SK-N-SH treated with all-trans-retinoic acid at 6 μM for 48 hours (cell line): ENCODE measurements at places on chromosomes 16 and 17.
A peak's percentile ranks its signal among the peaks of the same experiment; 100 is the strongest.

- no peak for ATAC-seq
Measured at GRCh38 chr16:24841291-24841690, 4.5 kb upstream of the SLC5A11 start.

GRCh38 chr17:7894866-7895265 lies 6.3 kb downstream of the CHD3 start:
- no peak for ATAC-seq

- no peak for ATAC-seq
Measured at GRCh38 chr16:21224800-21225199, 8.7 kb upstream of the ANKS4B start.

DNA sequence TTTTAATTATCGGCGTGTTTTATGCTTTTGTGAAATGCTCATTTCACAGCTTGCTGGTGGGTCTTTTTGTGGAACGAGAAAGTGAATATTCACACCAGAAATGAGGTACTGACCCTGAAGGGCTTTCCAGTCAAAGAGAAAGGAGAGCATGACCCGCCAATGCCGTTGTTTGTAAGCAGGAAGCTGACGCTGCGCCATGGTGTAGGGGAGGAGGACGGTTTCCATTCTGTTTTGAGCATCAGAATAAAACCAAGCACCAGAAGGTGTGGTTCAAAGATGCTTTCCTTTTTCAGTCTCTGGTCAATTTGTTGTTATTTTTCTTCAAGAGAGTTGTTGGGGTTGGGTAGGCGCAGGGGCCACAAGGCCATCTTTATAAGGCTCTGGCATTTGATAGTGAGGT lies 669.3 kb downstream of the WWOX start:
- no peak for ATAC-seq

DNA sequence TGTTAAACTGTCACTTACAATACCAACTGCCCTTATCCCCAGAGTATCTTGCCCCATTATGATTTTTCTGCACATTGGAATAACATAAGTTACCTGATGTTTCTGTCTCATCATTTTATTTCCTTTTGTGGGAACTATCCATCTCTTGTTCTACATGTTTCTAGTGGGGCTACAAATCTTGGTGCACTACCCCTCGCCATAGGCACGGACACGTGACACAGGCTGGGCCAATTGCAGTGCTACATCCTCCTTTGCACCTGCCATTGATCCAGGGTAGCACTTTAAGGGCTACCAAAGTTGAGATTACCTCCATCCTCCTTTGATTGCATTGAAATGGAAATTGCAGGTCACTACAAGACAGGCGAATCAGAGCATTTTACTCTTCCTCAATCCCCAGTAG lies 14.2 kb upstream of the SYT17 start:
- peak; percentile 47; the same call in 1 of the 3 replicates for ATAC-seq

DNA sequence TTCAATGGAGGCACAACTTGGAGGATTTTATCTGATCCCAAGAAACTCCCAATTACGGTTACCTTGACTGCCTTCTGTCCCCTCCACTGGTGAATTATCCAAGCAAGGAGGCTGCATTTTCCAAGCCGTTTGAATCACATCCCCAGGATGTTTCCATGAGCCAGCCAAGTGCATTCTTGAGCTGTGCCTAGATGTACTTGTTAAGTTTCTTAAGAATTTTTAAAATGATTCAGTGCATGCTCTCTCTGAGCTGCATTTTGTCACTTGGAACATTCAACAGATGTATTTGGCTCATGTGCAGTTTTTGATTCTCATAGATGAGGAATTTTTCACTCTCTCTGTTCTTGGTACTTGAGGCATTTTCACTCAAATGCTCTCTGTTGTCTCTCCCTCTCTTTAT lies 202.6 kb upstream of the MYOCD start:
- ATAC-seq = no peak

DNA sequence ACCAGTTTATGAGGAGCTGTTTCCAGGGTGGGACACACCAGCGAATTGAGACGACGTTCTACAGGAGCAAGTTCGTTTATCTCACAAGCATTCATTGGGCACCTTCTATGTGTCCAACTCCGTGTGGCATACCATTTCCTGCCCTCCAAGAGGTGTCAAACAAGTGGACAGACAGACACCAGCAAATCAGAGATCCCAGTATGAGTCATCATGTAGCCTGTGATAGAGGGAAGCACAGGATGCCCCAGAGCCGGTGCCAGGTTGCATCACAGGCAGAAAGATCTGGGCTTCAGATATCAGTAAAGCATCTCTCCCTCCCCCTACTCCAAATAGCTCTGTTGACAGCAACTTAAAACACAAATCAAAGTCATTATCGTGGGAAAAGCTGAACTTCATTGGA lies 31.8 kb upstream of the MAF start:
- ATAC-seq = no peak

- no peak for ATAC-seq
Measured at GRCh38 chr16:59701963-59702930, 968.1 kb upstream of the GOT2 start.

GRCh38 chr17:74453665-74454196 lies 12.7 kb upstream of the CD300A start:
- no peak; the same call in 1 of the 3 replicates for ATAC-seq

DNA sequence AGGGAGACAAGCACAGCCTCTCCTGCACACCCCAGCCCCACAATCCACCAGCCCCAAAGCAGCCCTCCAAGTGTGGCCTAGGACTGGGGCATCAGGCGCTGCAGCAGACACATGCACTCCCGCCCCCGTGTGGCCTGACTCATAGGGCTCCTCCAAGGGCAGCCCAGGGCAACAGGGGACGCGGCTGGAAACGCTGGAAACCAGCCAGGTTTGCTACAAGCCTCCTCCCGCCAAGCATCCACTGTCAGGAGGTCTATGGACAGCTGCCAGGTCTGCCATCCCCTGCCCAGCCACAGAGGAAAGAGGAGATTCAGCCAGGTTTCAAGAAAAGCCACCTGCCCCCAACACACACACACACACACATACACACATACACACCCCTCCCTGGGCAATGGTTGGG lies 25.8 kb downstream of the SRCIN1 start:
- peak; percentile 78 for ATAC-seq

DNA sequence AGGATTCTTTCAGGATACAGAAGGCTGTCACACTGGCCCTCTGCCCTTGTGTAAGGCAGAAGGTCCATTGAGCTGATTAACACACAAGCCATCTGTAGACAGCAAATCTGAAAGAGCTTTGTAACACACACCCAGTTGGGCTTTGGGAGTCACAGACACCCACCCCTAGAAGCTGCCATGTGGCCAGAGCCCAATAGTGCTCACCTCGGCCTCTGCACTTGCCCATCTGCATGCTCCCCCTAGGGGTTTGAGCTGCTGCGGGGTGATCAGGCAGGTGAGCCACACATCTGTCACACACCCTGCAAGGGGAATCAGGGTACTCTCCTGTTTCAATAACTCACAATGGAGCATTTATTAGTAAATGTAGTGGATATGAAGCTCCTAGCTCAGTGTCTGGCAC lies 138.3 kb downstream of the CHD9NB start:
- ATAC-seq = no peak

- ATAC-seq = no peak
Measured at GRCh38 chr16:73313950-73314349, 266.0 kb upstream of the ZFHX3 start.

DNA sequence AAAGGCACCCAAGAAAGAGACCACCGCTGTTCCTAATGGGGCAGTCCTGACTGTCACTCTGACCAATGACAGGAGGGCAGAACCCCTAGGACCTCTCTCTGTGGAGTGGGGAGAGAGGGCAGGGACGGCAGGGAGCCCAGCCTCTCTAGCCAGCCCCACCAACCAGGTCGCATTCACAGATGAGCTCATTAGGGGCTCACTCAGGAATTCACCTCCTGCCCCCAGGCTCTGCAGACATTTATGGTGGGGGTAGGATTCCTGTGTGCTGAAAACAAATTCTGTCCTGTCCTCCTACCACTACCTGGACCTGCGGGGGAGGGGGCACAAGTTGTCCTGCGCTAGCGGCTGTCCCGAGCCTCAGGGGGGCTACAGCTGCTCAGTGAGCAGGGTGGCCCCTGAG lies 27.7 kb upstream of the GPRC5C start:
- ATAC-seq = no peak
